ENCODE measurements at places on chromosomes 6 and 20.
A peak's percentile ranks its signal among the peaks of the same experiment; 100 is the strongest.

DNA sequence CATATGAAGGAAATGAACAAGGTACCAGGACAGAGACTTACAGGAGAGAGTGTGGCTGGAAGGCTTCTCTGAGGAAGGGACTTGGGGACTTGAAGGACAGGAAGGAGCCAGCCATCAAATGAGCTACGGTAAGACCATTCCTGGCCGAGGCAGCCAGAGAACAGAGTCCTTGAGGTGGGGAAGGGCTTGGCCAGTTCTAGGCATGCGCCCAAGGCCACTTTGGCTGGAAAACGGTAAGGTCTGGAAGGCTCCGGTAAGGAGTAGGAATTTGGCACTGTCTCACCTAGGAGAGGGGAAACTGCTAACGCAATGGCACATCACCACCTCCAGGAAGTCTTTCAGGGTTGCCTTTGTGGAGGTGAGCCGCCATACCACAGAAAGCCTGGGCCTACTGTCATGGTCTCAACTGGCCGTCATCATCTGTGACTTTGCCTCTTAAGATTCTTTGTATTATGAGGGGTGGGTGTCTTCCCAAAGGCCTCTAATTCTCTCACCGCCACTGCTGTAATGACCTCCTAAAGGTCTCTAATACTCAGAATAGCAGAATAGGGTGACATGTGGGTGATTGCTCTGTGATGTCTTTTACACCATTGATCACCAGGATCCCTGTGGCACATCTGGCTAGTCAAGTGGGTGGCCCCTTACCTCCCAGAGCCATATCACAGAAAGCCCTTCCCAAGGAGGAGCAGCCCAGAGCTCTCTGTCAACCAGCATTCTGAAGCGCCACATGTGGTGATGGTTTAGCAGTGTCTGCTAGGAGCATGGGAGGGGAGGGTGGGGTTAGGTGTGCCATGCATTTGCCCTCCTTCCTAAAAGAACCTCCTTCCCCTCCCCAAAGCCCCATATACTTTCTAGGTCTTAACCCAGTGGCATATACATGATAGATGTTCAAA, 17.7 kb upstream of the STX16 start:
- no peak for DNase-seq
- H3K4me1 ChIP-seq = peaks cover 20% of the 10 kb centered on the region
- H3K27me3 ChIP-seq = no peaks in the 10 kb centered on the region
- H3K36me3 ChIP-seq = no peaks in the 10 kb centered on the region

GRCh38 chr6:155264693-155265320, 994 bp downstream of the CLDN20 start:
- H3K4me1 ChIP-seq = no peaks in the 10 kb centered on the region
- DNase-seq = no peak
- no peak overlapping the region for H3K27ac ChIP-seq
- peaks cover under 1% of the 10 kb centered on the region for H3K36me3 ChIP-seq
- H3K27me3 ChIP-seq = no peaks in the 10 kb centered on the region
- no peak overlapping the region for H3K4me3 ChIP-seq

GRCh38 chr6:22059126-22059525, 237.7 kb downstream of the PRL start:
- DNase-seq = no peak
- H3K27ac ChIP-seq = no peak overlapping the region
- H3K4me3 ChIP-seq = no peak overlapping the region
- no peaks in the 10 kb centered on the region for H3K4me1 ChIP-seq
- no peaks in the 10 kb centered on the region for H3K36me3 ChIP-seq

- peaks cover 45% of the 10 kb centered on the region for H3K4me1 ChIP-seq
- H3K27ac ChIP-seq = peak overlapping the region; percentile 26
- H3K4me3 ChIP-seq = peak overlapping the region; percentile 80
- peak; percentile 21 for DNase-seq
- peaks cover 11% of the 10 kb centered on the region for H3K36me3 ChIP-seq
These were observed 715 bp downstream of the PSMF1 start for GRCh38 chr20:1119128-1119505.
